Fibroblast of skin of left quadriceps (primary cell): ENCODE measurements at places on chromosomes 3 and 15.

DNA sequence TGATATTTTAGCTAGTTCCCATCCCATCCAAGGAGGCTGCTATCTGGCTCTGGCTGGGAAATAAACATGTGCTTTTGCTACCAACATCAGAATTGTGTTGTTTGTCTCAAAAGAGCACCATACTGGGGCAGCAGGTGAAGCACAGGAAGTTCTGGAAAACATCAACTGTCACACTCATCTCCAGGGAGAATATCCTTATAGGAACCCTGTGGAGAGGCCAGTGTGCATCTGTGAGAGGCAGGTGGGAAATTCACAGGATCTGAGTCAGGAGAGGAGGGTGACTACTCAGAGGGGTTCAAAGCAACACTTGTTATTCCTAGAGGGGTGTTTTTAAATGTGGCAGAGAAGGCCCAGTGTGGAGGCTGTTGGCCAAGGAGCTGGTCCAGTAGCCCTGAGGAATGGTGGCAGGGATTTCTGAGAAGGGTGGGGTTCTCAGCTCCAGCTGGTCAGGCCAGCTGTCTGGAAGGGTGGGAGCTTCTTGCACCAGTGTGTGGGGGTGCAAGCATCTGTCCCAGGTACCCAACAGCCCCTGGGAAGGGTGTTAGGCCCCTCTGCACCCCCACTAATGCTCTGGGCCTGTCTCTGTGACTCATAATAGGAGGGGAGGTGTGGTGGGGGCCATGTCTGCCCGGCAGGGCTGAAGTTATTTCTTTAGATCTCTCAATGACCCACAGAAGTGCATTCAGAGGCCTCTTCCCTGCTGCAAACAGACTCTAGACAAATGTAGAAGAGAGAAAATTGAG lies 28.7 kb downstream of the RPSA start:
- DNase-seq = no peak

GRCh38 chr3:9195390-9195789 lies 54.1 kb downstream of the SRGAP3 start:
- no peak for DNase-seq

- DNase-seq = no peak
These were observed 121.5 kb upstream of the COL8A1 start for GRCh38 chr3:99516936-99517335.

- DNase-seq = no peak
These were observed 31.2 kb downstream of the LINS1 start for GRCh38 chr15:100570735-100571313.

GRCh38 chr3:129469026-129469425 lies 29.0 kb downstream of the IFT122 start:
- no peak for DNase-seq

DNA sequence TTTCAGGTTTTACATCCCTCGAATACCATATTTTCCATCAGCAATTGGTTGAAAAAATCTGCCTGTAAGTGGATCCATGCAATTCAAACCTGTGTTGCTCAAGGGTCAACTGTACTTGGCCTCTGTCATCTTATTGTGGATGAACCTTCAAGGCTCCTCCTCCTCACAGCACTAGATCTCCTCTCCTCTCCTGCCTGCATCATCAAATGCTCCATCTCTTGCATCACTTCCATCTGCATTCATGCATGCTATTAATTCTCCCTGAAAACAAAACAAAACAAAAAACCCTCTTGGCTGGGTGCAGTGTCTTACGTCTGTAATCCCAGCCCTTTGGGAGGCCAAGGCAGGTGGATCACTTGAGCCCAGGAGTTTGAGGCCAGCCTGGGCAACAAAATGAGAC lies 10.1 kb downstream of the BCL2L10 start:
- peak; percentile 54 for DNase-seq

GRCh38 chr3:123652342-123652984 lies 67.6 kb upstream of the HACD2 start:
- DNase-seq = peak; percentile 57

- peak; percentile 95 for DNase-seq
These were observed 292.9 kb downstream of the ZIC4 start for GRCh38 chr3:147113293-147114044.

GRCh38 chr3:187737006-187737367 lies 8.3 kb downstream of the BCL6 start:
- no peak for DNase-seq

- no peak for DNase-seq
These were observed 1.2 kb upstream of the PLIN1 start for GRCh38 chr15:89680282-89680873.

- DNase-seq = no peak
These were observed 3.6 kb downstream of the KLF13 start for GRCh38 chr15:31330111-31330785.

GRCh38 chr15:89118481-89118989 lies 30.3 kb downstream of the ABHD2 start:
- no peak for DNase-seq

DNA sequence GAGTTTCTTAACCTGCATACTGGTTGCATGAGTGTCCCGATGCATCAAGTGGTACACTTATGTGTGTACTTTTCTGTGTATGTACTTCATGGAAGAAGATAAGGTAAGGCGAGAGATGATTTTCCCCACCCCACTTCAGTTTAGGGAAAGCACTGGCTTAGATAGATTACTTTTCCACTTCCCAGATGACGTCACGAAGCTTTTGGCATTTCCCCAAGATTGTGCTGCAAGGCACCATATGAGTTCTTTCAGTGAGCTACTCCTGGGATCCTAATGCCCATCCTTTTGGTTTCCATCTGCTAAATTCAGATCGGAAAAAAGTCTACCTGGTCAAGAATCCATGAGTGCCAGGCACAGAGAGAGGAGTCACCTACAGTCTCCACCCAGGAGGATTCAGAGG lies 4.5 kb downstream of the IL17RB start:
- peak; percentile 11 for DNase-seq

DNA sequence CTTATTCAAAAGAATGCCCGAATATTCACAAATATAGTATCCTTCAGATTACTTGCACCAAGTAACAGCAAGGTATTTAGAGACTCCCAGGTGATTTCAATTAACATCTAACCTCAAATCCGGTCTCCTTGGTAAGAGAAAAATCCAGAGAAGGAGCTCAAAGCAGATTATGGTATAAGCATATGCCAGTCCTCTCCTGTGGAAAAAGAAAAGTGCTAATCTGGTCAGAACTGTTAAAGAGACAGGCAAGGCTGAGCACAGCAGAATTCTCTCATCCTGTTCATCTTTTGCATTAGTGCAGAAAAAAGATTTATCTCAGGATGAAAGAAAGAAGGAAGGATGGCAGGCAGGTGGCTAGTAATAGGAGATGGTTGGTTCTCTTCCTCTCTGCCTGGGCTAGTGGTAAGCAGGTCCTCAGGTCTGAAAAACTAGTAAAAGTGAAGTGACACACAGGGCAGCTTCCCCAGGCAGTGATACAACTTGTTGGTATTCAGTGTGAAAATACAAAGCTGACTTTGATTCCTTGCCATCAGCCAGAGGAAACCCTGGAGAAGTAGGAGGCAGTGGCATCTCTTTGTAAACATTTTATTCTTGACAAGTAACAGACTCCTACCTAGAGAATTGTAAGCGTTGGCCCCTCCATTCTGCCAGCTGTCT lies 14.2 kb downstream of the ATXN7 start:
- no peak for DNase-seq

DNA sequence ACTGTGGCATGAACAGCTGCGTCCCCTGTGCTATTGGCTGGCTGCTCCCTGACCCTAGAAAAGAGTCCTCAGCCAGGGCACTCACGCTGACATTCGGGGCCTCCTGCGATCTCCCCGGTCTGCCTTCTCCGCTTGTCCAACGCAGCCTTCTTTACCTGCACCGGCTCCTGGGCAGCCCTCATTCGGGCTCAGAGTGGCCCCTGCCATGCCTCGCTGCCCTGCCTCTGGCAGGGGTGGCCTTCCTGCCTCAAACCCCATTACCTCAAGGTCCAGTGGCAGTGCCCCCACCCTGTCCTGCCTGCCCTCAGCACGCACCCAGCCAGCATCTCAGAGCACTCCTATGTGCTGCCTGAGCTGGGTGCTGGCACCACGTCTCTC lies 86.5 kb downstream of the TBC1D2B start:
- no peak for DNase-seq

- no peak for DNase-seq
These were observed 1.4 kb downstream of the DUT start for GRCh38 chr15:48332642-48333034.

- DNase-seq = no peak
These were observed 1.4 kb upstream of the NSMCE3 start for GRCh38 chr15:29270976-29271375.

DNA sequence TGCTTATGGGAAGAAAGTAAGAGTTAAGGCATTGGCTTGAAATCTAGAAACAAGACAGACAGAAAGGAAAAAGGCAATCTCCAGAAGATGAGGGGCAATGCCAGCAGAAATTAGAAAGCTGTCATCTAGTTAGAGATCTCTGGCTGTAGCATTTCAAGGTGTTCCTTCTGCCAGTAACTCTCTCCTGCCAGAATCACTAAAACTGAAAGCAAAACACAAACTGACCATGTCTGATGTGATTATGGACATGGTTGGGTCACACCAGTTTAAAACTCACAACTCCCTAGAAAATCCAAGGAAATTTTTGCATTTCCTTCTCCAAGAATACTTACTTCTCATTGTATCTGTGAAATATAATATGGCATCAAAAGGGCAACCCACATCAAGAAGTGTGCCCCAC lies 82.9 kb downstream of the LDHAL6B start:
- DNase-seq = no peak

DNA sequence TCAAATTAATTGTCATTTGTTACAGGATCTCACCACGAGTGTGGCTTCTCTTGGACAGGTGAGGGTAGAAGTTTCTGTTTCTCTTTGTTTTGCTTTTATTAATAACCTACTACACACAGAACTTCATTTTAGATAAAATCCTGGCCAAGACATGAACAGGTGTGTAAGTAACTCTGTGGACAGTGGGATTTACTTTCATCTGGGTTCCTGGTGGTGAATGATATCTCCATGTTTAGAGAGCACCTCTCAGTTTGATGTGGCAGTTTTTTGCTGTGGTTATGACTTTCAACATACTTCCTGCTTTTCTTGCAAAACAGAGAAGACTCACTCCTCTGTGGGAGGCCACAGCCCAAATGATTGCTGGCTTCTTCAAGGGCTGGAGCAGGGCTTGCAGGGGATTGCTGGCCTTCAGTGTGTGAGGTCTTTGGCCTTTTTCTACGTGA lies 71.1 kb upstream of the XCR1 start:
- DNase-seq = no peak

DNA sequence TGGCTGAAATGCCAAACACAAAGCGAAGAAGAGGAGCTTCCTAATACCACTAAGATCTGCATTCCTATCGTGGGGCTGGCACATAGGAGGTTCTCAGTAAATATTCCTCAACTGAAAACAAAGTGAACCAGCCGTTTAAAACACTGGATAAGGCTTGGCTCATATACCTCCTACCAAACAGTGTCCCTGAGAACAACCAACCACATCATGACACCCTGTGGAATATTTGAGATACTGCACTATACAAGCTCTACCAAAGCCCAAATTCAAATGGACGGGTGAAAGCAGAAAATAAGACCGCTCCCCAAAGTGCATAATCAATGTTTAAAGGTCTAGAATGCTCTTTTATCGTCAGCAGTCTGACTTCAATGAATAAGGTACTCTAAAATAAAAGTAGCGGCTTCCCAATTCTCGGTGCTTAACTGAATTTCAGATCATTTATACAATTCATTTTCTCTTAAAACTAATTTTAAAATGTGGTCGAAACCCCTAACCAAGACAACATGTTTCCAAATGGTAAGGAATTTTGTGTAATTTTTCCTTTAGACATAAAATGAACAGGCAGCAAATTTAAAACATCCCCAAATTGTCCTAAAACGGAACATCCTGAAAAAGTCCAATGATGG lies 425.8 kb downstream of the ERC2 start:
- DNase-seq = peak; percentile 37

DNA sequence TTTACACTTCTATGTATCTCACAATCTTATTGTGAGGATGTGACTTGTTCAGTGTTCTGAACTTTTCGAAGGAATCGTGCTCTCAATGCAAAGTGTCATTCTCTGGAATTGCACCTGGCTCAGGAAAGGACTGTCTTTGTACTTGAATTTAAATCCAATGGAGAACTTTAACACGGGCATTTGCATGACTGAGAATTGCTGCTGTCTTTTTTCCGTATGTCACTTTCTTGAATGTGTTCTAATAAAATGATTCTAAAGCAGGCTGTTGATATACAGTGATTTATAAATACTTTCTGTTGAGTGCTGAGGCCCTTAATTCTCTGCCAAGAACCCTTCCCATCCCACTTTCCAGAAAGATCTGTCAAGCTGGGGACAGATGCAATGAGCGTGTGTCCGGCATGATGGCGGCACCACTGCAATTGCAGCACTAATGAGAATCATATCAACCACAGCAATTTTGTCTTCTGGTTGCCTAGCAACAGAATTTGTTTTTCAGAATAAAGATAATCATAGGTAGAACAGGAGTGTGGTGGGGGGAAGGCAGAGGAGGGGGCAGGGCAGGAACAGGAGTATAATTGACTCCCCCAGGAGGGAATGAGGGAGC lies 210.6 kb upstream of the UMPS start:
- DNase-seq = no peak

- no peak for DNase-seq
These were observed 5.2 kb downstream of the ESYT3 start for GRCh38 chr3:138439646-138440045.

DNA sequence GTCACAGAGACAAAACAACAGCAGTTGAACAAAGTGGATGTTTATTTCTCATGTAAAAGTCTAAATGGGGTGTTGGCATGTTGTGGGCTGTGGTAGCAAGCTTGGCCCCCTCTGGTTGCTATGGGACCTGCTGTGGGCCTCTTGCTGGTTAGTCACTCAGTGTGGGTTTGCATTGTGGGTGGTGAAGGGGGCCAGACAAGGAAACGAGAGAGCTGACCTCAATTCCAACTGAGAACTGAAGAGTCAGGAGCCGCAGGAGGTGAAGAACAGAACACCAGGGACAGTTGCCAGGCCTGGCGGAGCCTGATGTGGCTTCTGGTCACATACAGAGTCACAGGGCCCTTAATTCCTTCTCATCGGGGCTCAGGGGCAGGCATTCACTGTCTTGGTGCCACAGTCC lies 1.9 kb upstream of the ADPGK start:
- DNase-seq = no peak

DNA sequence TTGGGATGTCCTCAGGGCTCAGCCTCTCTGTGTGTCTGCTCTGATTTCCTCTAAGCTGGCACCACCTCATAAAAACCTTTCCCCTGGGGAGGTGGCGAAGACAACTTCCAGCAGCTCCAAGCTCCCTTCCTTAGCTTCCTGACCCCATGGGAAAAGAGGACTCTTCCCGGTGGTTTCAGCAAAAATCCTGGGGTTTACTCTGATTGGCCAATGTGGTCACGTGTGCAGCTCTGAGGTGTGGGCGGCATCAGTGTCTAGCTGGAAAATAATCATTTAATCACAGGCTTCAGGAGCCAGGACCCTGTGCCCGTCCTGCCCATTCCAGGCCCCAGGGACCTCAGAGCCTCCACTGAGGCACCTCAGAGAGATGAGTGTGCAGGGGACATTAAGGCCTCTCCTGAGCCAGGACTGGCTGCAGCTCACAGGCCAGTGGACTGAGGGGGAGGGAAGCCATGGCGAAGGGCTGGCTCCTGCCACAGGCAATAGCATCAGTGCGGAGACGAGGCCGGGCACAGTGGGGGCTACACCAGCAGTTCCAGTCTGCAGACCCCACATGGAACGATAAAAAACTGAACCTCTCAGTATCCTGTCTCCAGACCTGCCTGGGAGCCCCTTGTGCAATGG lies 104.1 kb downstream of the TPRA1 start:
- DNase-seq = no peak

GRCh38 chr3:142958707-142959106 lies 4.8 kb downstream of the PAQR9 start:
- no peak for DNase-seq

- DNase-seq = peak; percentile 87
These were observed 45.2 kb upstream of the NR2F2 start for GRCh38 chr15:96285305-96285704.

- DNase-seq = no peak
These were observed 2.0 kb upstream of the ZNF710 start for GRCh38 chr15:89998923-89999675.
